ENCODE measurements at places on chromosomes 7 and 10. TPM values are rescaled to one million over a fixed set of nuclear protein-coding genes. Genes with fewer than 3 reads are reported as not detected.

DNA sequence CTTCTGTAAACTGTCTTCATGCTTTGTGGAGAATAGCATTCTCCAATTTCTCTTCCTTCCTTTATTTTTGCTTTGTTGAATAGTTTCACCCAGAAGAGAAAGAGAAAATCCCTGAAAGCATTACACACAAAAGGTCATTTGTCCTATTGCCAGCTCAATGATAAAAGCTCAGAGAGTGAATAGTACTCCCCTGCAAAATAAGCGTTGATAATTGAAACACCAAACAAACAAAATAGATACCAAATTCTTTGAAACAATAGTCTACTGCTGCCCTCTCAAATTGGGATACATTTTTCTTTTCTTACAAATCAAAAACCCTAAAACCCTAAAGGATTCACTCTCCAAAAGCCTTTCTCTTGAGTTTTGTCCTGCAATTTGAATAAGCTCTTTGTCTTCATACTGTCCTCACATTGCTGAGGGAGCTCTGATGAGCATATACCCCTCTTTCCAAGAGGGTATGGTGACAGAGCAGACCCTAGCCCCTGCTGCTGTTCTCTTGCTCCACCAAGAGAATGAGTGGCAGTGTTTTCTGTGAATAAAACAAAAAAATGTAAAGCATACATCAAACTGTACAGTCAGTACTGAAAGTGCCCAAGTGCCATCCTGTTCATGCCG is 134.4 kb downstream of the CSTF2T start:
- no peak for DNase-seq

DNA sequence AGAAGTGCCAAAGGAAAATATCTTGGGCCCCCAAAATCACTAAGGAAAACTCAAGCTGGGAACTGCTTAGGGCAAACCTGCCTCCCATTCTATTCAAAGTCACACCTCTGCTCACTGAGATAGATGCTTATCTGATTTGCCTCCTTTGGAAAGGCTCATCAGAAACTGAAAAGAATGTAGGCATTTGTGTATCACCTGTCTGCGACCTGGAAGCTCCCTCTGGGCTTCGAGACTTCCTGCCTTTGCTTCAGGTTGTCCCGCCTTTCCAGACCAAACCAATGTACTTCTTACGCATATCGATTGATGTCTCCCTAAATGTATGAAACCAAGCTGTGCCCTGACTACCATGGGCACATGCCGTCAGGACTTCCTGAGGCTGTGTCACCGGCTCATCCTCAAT is 14.5 kb upstream of the LRRC72 start:
- no peak for DNase-seq

- DNase-seq, result no peak
Measured at GRCh38 chr10:112094984-112095383, 88.6 kb downstream of the GPAM start.

DNA sequence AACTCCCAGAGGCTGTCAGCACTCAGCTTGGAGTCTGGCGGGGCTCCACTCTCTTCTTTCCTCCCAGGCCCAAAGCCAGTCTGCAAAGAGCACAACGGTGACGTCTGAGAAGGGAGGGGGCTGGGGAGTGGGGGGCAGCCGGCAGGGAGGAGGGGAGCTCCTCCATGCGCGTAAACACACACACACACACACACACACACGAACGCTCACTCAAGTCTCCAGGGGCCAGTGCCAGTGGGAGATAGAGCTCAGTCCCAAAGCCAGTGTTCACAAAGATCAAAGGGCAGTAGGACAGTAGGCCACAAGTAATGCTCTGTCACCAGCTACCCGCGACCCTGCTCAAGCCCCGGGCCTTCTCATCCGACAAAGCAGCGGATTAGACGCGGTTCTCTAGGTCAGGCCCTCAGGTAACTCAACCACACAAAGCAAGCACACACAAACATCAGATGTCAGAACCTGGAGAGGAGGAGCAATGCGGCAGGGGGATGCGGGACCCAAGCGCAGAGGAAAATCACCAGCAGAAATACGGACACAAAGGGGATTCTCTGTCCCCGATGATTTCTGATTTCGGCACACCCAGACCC is 19.9 kb downstream of the TCAF1 start:
- DNase-seq, result no peak

DNA sequence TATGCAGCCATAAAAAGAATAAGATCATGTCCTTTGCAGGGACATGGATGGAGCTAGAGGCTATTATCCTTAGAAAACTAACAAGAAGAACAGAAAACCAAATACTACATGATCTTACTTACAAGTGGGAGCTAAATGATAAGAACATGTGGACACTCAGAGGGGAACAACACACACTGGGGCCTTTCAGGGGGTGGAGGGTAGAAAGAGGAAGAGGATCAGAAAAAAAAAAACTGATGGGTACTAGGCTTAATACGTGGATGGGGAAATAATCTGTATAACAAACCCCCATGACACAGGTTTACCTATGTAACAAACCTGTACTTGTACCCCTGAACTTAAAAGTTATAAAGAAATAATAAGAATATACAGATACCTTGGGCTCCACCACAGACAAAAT is 514.2 kb downstream of the ARL4A start:
- DNase-seq, result no peak

- no peak for DNase-seq
Measured at GRCh38 chr7:33792547-33793105, 112.7 kb upstream of the BMPER start.

GRCh38 chr7:140610204-140611165 is 30.1 kb downstream of the DENND2A start:
- no peak for DNase-seq

Gene TMEM270
- total RNA-seq, result not detected

Gene GALNT17
- not detected for total RNA-seq

Gene PBLD
- 1.7 TPM for total RNA-seq

Gene OR6V1
- total RNA-seq, result not detected

Measured in naive thymus-derived CD8-positive, alpha-beta T cell (primary cell).